MG63 (cell line): ENCODE measurements at places on chromosomes 2 and 18. TPM values are rescaled to one million over a fixed set of nuclear protein-coding genes. Genes with fewer than 3 reads are reported as not detected.

The PPM1B gene
- 16.6 and 29.5 TPM in 2 replicates for total RNA-seq

DNA sequence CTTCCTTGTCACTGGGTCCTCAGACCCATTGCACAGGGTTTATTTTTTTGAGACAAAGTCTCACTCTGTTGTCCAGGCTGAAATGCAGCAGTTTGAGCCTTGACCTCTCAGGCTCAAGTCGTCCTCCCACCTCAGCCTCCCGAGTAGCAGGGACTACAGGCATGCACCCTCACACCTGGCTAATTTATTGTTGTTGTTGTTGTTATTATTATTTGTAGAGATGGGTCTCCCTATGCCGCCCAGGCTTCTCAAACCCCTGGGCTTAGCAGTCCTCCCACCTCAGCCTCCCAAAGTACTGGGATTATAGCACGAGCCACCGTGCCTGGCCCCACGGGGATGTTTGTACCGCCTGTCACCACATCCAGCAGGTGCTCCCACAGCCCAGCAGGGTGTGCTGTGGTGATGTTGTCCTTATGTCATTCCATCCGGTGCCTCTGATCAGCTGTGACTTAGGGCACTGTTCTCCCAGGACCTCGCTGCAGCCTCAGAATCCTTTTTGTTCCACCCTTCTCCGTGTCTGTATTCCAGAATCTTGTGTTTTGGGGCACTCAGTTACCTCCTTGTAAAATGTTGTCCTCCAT, 182.3 kb downstream of the INO80D start:
- no peak for DNase-seq

The RUFY4 gene
- not detected in 2 replicates for total RNA-seq

GRCh38 chr2:212022966-212023365, 515.6 kb downstream of the ERBB4 start:
- DNase-seq: no peak

DNA sequence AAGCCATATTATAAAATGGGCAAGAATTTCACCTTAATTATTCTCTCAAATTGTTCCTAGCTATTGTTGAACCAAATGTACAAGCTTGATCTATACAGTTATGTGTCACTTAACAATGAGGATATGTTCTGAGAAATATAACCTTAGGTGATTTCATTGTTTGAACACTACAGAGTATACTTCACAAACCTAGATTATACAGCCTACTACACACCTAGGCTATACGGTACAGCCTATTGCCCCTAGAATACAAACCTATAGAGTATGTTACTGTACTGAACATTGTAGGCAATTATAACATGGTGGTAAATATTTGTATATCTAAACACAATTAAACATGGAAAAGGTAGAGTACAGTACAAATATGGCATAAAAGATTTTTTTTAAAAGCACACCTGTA, 42.9 kb upstream of the MMADHC start:
- DNase-seq: no peak

DNA sequence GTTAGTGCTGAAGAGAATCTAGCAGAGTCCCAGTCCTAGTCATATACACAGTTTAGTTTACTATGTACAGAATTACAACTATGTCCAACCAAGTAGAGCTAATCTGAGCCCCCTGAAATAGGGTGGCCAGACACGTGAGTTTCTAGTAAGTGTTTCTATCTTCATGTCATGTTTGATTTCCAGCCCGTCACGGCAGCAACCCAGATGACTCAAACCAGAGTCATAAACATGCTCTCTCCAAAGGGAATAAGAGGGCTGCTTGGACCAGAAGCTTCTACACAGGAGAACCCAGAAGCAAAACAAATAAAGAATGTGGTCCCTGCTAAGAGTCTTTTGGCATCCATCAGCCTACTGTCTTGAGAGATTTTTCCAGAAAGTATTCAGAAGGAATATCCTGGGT, 64.9 kb upstream of the WIPF1 start:
- DNase-seq: peak; percentile 81

The PSMG2 gene
- 84.1 and 120 TPM in 2 replicates for total RNA-seq

The SP5 gene
- total RNA-seq: 0.20 and 0.39 TPM in 2 replicates

GRCh38 chr2:17148407-17149145, 369.7 kb downstream of the RAD51AP2 start:
- DNase-seq: peak; percentile 32

GRCh38 chr2:207119048-207119447, 46.7 kb downstream of the KLF7 start:
- no peak for DNase-seq

- DNase-seq: no peak
These were observed 62.5 kb downstream of the SERTAD2 start for GRCh38 chr2:64591188-64591587.

The FARP2 gene
- 35.6 and 37.4 TPM in 2 replicates for total RNA-seq

GRCh38 chr18:59640721-59641120, 56.5 kb downstream of the CCBE1 start:
- DNase-seq: no peak

- DNase-seq: no peak
These were observed 390.9 kb upstream of the VWC2L start for GRCh38 chr2:214019973-214020345.

The MCFD2 gene
- 165 and 174 TPM in 2 replicates for total RNA-seq

The REEP1 gene
- 0.95 and 2.7 TPM in 2 replicates for total RNA-seq

- DNase-seq: no peak
These were observed 1.2 kb downstream of the TLX2 start for GRCh38 chr2:74515271-74515980.

- DNase-seq: no peak
These were observed 188.3 kb upstream of the ZSWIM2 start for GRCh38 chr2:187037310-187037709.

The CCDC148 gene
- not detected in 2 replicates for total RNA-seq

The PSMA8 gene
- 0.23 TPM in 1 of 2 replicates, not detected in the other for total RNA-seq

The APOB gene
- not detected in 2 replicates for total RNA-seq

- no peak for DNase-seq
These were observed 7.3 kb downstream of the TMEM17 start for GRCh38 chr2:62498739-62499138.

DNA sequence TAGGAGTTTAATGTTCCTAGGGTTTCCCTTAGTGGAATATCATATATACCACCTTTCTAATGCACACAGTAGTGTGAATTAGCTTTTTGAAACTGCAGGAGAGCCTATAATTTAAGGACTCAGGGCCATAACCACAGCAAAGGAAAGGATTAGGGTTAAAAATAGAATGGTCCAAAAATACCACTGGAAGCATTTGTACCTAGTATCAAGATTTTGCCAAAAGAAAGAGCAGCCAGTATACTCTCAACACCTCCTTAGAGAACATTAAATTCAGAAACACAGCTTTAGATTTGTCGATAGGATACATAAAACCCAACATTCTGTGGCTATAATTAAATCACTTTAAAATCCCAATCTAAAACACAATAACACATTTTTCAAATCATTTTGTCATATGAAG, 634.9 kb downstream of the EPHA4 start:
- DNase-seq: no peak

The DUSP19 gene
- total RNA-seq: 0.69 and 0.86 TPM in 2 replicates

DNA sequence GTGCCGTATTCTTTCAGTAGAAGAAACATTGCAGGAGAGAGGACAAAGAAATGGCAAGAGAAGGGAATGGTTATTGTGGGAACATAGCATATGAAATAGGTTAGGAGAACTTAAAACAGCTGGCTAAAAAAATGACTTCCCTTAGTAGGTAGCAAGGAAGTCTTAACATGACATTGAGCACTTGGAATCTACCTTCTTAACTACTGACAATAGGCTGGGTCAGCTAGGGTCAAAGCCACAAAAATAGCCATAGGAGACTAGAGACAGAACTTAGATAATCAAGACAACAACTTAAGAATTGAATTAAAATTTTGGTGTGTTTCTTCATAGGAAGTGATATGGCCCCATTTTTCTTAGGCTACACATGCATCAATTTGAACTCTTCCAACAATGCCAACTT, 227.9 kb downstream of the TCF4 start:
- no peak for DNase-seq

DNA sequence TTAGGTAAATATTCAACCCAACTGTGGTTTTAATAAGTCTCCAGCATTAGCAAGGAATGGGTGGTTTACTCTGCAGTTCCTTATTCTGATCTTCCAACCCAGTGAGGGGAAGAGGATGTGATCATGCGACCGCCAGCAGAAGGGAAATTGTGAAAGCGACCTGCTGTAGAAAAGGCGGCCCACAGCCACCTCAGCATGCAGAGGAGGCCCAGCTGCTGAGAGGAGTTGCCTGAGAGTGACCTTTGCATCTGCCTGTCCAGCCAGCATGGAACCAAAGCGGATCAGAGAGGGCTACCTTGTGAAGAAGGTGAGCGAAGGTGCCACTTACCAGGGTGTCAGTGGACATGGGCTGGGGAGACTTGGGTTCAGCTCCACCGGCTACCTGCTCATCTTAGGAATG, at the start of gene PLEK:
TSS of gene PLEK (plus strand) at position 196 of the 400 bp plus-strand sequence. CDS start at position 266, 70 bp downstream.
- DNase-seq: no peak

DNA sequence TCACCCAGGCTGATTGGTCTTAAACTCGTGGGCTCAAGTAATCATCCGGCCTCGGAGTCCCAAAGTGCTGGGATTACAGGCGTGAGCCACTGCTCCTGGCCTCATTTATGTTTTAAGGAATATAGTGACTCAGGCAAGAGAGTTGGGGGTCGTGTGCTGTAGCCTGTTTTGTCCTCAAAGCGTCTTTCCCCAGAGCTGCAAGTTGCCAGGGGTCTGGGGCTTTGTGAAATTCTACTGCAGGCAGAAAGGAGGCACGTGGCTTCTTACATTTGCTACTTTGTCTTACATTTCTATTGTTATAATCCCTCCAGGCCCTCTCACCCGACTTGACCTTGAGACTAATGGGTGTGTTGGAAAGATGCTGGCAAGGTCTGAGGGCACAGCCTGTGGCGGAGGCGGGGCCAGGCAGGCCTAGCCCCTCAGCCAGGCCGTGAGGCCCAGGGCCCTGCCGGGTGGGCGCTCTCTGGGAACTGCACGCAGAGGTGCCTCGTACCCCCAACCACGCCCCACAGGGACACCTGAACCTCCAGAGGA, 85.8 kb upstream of the NDUFV2 start:
- DNase-seq: no peak

The C18orf54 gene
- total RNA-seq: 1.7 and 9.8 TPM in 2 replicates

GRCh38 chr2:26274058-26274613, 29.4 kb downstream of the HADHB start:
- peak; percentile 79 for DNase-seq

The PRSS56 gene
- not detected in 2 replicates for total RNA-seq

DNA sequence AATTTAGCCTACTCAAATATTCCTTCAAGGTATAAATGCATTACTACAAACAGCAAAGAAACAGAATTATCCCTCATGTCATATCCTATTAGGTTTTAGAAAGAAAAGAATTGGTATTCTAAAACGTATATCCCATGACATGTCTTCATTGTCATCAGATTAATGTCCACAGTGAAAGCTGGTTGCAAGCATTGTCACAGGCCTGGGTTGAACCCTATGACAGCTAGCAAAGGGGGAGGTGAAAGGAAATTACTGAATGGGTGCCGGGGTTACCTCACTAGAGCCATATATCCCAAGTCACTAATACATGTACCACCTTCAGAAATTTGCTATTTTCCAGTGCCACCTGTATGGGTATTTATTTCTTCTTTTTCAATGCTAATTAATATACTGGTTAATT, 1630.5 kb upstream of the NXPH2 start:
- no peak for DNase-seq

- DNase-seq: no peak
These were observed 40.9 kb downstream of the TMEM247 start for GRCh38 chr2:46520130-46520711.
